ENCODE measurements at places on chromosomes 5 and 9.

DNA sequence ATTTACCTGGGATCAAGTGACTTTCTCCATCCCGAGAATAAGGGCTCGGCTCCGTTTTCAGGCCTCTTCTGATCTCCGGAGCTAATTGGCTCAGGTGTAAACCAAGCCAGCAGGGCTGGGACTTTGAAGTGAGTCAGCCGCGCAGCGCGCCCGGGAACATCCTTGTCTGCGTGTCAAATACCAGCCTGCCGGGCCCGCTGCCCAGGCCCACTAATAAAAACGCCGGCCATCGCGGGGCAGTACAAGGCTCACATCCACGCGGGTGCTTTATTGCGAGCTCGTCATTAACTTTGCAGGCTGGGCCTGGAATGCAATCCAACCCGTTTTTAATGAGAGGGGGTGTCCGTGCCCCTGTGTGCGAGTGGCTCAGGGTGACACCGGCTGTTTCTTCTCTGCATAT is 416.8 kb downstream of the IRX2 start:
- DNase-seq: no peak

DNA sequence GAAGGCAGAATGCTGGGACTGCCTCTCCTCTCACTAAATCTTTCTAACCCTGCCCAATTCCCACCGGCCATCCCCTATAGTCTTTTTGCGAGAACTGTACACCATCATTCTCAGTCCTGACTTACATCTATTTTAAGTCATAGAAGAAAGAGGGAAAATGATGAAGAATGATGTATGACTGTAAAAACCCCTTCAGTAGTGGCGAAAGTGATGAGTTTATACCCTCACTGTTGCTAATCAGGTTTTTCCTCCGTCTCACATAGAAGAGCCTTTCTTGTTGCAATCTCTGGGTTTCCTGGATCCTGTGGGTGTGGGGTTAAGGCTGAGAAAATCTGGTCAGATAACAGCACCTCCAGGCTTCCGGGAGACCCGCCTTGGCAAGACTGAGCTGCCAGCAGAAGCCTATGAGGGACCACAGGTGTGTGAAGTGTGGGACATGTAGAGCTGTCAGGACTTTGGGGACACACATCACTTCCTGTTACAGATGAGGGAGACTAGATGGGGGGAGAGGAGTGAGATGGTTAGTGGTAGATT is 147.1 kb upstream of the SLC12A2 start:
- DNase-seq: no peak

GRCh38 chr9:99807956-99808355 is 13.7 kb upstream of the NR4A3 start:
- DNase-seq: no peak

DNA sequence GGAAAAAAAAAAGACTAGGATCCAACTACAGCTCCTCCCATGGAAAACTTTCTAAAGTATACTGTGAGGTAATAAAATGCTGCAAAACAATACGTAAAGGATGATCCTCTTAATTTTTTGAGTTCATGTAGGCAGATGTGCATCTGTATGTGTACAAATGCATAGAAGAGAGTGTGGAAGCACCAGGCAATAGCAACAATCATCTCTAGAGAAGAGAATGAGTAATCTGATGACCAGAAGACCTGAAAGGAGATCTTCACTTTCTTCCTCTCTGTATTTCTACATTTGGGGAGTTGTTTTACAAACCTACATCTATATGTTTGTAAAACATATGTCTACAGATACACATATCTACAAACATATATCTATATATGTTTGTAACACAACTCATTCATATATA is 29.3 kb upstream of the SPDL1 start:
- no peak for DNase-seq

- DNase-seq: no peak
Observed at GRCh38 chr5:14729448-14730385, 65.2 kb downstream of the OTULIN start.

DNA sequence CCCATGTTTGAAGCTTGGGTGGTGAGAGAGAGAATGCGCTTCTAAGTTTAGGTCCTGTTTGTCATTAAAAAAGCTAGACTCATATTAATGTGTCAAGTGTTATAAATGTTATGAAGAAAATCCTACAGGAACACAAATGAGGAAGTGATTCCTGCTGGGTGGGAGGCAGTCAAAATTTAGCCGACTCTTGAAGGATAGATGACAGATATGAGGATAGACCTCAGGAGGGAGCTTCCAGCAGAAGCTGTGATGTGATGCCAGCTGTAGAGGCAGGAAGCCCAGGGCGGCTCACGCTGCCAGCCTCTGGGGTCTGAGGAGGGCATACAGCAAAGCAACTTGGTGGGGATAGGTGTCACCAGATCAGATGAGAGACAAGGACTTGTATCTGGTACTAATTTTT is 74.7 kb upstream of the ADAMTS16 start:
- no peak for DNase-seq

DNA sequence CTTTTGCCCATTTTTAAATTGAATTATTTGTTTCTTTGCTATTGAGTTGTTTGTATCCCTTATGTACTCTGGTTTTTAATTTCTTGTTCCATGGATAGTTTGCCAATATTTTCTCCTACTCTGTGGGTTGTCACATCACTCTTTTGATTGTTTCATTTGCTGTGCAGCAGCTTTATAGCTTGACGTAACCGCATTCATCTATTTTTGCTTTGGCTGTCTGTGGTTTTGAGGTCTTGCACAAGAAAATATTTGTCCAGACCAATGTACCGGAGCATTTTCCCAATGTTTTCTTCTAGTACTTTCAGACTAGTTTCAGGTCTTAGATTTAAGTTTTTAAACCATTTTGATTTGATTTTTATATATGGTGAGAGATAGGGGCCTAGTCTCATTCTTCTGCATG is 36.2 kb upstream of the ZNF366 start:
- DNase-seq: no peak

DNA sequence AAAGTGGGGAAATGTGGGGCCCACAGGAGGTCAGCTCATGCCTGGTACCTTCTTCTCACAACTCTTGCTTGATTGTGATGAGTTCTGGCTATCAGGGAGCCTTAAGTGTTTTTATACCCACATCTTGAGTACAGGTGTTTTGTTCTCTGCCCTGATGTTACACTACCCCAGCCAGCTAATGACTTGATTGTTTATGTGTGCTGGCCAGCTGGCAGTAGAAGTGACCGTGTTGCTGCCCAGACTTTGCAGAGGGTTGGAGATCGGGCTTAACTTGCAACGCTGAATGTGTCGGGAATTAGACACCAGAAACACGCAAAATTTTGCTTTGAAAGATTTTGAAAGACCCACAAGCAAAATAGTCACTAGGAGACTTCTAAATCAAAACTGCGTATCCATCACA is 16.9 kb upstream of the ZDHHC11B start:
- no peak for DNase-seq

- no peak for DNase-seq
Observed at GRCh38 chr5:146799231-146799630, 79.3 kb downstream of the PPP2R2B start.

DNA sequence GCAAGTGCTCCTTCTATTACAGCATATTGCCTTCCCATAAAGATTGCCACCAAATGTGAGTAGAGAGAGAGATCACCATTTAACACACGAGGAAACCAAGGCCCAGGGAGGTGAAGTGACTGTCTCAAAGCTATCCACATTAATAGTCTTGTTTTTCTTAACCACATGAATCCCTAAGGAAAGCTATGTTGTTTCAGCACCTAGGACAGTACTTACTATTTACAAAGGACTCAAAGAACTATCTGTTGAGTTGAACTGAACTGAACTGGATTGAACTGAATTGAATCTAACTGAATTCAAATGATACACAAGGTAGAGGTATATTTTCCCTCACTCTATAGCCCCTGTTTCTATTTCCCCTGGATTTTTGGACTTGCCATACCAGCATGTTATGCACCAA is 430.4 kb downstream of the CAAP1 start:
- no peak for DNase-seq

GRCh38 chr5:109953761-109954160 is 264.0 kb downstream of the MAN2A1 start:
- no peak for DNase-seq

GRCh38 chr5:154625031-154625430 is 130.1 kb upstream of the LARP1 start:
- DNase-seq: no peak

DNA sequence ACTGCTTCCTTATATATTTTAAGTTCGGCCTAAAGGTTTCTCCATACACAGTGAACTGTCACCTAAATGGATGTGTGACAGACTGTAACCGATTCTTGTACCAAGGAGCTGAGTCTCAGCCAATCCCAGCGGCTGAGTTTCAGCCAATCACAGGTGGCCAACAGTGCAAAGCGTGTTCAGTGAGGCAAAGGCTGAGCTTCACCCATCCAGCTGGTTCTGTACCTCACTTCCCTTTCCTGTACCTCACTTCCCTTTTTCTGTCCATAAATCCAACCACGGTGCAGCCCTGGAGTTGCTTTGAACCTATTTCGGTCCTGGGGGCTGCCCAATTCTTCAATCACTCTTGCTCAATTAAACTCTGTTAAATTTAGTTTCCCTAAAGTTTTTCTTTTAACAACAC is 15.7 kb upstream of the TBC1D9B start:
- no peak for DNase-seq

DNA sequence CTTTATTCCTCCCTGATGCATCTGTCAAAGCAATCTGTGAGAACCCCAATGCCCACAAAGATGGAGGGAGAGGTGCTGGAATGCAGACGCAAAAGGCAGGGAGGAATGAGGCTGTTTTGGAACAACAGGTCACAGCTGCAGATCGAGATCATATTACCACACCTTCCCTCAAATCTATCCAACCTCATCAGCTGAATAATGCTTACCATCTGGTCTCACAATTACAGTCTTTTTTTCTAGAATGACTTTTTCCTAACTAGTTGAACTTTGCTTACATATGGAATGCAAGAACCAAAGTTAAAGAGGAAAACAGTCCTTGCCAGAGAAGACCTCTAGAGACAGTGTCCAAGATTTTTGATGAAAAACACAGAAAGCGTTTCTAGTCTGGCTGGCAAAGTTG is 158.1 kb downstream of the LPAR1 start:
- DNase-seq: no peak

DNA sequence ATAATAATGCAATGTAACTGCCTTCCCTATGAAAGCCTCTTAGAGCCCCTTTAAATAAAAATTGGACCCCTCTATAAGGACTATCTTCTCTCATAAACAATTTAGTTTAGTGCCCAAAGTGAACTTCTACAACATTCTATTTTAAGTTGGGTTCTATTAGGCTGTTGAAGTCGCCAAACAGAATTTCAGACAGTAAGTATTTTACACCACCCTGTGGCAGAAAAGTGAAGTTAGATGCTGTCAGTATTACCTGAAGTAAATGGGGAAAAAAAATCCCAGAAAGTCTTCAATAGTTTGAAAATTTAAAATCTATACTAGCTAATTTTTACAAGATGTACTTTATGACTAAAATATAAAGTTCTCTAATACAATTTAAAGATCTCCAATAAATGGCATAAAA is 29.5 kb downstream of the CAAP1 start:
- no peak for DNase-seq

GRCh38 chr9:116288658-116289057 is 135.1 kb downstream of the PAPPA start:
- DNase-seq: no peak
